T-cell (primary cell): ENCODE measurements at places on chromosomes 11 and 22.

DNA sequence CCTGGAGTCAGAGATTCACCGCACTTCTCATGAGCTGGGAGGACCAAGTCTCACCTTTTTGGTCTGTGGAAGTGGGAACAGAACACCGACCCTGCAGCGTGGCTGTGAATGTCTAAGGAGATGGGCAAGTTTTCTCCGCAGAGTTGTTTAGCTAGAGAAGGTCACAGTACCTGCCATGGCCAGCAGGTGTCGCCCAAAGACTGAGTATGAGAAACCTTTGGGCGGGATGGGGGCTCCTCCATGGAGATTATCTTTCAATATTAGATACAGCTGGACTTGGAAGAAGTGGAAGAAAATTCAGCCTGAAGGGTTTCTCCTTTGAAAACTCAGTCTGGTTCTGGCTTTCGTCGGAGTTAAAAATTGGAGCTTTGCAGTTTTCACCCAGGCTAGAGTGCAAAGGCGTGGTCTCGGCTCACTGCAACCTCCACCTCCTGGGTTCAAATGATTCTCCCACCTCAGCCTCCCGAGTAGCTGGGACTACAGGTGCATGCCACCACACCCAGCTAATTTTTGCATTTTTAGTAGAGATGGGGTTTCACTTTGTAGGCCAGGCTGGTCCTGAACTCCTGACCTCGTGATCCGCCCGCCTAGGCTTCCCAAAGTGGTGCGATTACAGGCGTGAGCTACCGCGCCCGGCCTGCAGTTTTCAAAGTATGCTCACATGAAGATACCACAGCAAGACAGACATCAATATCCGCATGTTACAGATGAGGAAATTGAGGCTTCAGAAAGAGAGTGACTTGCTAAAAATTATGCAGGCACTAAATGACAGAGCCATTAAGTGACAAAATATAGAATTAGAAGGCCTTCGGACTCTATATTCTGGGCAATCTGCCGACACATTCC, 10.7 kb upstream of the DSCAML1 start:
- peak; percentile 69 for DNase-seq

DNA sequence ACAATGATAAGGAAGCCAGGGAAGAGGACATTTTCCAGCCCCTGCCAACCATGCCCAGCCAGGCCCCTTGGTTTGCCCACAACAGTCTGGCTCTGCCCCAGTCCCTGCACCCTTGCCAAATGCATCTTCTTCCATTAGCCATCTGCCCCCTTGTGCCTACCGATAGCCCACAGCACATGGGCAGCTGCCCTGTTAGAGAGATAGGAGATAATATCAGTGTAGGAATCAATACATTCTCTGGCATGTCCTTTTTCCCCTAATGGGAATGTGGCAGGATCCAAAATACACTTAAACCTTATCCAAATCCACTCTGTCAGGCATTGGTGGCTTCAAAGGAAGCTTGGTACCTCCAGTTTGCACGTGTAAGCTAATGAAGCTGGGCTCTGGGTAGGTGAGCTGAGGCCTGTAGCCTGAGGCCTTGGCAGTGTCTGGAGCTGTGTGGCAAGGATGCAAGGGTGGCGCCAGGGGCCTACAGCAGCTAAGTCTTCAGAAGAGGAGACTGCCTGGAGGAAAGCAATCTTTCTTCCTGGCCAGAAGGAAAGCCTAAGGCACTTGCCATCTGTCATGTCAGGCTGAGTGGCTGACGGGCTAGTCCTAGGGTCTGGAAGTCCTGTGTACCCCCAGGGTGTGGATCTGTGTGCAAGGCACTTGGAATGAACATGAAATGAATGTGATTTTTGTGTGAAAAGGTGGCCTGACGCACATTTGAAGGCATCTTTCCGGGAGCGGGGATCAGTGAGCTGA, 164.2 kb upstream of the TBCEL start:
- DNase-seq, result no peak

DNA sequence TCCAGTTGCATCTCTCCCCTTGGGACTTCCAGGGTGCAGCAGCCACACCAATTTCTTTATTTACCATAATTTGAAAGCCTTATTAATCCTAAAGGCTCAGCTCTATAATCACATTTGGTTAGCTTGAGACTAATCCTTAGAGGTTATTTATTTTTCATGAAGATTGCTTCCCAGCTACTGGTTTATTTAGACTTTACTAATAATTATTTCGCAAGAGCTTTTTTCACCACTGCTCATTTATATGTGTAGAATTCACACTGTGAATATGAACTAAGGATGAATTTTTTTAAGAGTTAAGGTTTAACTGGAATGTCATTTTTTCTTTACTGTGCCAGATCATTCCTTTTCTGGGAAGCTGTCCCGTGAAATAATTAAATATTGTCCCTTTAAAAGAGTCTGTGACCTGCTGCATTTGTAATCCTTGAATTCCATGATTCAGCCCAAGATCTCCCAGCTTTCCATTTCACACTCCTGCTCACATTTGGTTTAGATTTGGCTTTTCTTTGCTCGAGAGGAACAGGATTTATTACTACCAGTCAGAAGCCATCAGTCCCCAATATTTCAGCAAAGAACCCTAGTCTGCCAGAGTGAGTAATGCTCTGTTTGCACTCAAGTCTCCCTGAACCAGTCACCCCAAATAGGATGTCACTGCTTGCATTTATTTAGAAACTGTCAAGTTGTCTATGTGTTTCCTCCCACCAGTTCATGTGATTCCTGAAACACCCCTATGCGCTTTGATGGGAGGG, 4.4 kb upstream of the CD44 start:
- no peak for DNase-seq

- no peak for DNase-seq
These were observed 2.9 kb downstream of the YDJC start for GRCh38 chr22:21626735-21627469.

GRCh38 chr11:2791521-2792380, 92.0 kb upstream of the KCNQ1OT1 start:
- DNase-seq, result peak; percentile 14

DNA sequence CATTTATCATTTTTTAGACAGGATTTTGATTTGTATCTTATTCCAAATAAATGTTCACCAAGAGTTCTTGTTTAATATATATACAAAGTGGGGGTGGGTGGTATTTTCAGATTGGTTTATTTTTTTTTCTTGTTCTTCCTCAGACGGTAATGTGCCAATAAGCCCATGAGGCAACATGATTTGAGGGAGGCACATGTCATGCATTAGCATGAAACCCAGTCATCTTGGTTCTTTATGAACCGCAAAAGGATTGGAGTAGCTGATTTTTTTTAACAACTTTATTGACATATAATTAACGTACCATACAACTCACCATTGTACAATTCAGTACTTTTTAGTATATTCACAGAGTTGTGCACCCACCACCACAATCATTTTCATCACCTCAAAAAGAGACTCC, 2.7 kb downstream of the BCL2L13 start:
- no peak for DNase-seq

DNA sequence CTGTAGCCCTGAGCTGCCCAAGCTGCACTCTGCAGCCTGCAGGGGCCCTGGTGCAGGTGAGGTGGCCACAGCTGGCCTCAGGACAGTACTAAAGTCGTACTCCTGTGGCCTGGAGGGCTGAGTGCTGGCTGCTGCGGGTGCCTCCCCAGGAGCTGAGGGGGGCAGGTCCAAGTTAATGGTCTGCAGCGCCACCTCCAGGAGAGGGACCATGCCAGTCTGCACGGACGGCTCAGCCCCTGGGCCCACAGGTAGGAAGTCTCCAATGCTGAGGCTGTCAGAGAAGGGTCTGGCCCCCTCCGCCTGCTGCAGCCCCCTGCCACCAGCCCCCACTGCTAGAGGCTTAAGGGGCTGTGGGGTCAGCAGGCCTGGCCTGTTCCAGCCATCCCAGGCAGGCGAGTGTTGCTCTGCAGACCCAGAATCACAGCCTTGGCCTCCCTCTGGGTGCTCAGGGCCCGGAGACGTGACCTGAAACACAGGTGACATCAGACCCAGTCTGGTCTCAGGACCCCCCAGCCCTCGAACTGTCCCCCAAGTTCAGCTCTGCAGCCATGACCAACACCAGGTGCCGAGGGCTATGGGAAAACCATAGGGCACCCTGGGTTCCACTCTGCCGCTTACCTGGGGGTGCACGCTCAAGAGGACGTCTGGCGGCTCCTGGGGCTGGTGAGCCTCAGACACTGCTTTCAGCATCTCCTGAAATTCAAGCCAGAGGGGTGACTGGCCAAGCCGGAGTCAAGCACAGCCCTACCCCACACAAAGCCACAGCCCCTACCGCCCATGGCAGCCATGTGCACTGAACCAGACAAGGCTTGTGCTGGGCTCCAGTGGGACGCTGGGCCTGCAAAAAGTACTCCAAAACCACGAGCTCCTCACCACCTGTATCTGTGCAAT, 20.8 kb downstream of the SELENOO start:
- no peak for DNase-seq

GRCh38 chr11:122715548-122716440, 60.3 kb downstream of the UBASH3B start:
- DNase-seq, result no peak

GRCh38 chr11:2810411-2811205, 75.0 kb downstream of the CDKN1C start:
- no peak for DNase-seq

GRCh38 chr11:8099291-8099899, 18.4 kb downstream of the TUB start:
- DNase-seq, result peak; percentile 67

DNA sequence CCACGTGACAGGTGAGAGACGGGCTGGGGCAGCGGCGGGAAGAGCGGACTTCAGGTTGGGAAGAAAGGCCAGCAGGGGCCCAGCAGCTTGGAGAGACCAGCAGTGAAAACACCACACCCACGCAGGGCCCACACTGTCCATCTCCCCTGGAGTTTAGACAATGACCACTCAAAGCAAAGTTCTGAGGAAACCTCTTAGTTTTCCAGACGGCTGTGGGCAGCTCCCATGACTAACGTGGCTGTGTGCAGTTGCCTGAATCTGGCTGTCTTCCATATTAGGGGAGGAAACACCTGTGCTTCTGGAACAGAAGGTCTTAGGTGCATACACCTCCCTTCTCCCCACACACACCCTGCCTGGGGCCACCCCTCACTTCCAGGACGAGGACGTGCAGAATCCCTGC, 70.6 kb upstream of the TTLL12 start:
- DNase-seq, result no peak
